ENCODE measurements at places on chromosomes 11 and 22. TPM values are rescaled to one million over a fixed set of nuclear protein-coding genes. Genes with fewer than 3 reads are reported as not detected.

Gene LMO1
- total RNA-seq, result not detected

Gene MFNG
- 0.07 TPM for total RNA-seq

Gene F2
- not detected for total RNA-seq

DNA sequence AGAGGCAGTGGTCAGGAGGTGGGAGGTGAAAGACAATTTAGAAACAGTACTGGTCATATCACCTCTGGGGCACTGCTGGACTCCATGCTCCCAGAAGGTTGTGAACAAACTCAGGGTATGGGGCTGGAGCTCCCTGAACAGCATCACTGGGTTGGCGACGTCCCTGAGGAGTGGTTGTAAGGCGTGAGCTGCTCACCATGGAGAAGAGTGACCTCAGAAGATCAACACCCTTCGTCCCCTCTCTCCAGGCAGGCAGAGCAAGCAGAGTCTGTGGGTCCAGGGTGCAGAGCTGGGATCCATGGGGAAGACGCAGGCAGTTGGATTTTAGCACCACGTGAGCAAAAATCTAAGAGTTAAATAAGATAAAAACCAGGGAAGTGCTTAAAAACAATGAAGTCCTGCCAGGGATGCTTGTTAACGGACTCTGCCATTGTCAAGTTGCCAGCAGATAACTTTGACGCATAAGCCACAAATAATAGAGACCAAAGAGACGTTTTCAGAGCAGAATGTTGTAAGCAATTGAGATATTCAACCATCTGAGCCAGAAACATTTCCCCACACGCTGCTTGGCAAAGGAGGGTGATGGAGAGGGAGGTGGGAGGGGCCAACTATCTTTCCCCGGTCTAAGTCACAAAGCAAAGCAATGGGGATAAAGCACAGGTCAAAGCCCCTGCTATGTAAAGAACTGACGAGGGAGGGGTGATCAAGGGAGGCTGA is 13.6 kb downstream of the PNPLA5 start:
- no peak for DNase-seq

DNA sequence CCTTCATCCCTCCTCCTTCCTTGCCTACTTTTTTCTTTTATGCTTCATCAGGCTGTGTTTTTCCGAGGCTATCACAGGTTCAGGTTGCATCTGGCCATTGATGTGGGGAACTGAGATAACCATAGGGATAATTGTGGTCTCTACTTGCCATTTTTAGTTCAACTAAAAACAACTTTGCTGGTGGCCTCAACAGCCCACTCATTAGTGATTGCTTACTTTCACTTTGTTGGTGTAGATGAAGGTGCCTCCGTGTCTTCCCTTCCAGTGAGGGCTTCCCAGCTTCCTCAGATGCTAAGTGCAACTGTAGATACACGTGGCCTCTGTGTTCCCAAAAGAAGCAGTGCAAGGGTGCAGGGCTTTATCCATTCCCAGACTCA is 35.0 kb downstream of the KCNJ1 start:
- no peak for DNase-seq

DNA sequence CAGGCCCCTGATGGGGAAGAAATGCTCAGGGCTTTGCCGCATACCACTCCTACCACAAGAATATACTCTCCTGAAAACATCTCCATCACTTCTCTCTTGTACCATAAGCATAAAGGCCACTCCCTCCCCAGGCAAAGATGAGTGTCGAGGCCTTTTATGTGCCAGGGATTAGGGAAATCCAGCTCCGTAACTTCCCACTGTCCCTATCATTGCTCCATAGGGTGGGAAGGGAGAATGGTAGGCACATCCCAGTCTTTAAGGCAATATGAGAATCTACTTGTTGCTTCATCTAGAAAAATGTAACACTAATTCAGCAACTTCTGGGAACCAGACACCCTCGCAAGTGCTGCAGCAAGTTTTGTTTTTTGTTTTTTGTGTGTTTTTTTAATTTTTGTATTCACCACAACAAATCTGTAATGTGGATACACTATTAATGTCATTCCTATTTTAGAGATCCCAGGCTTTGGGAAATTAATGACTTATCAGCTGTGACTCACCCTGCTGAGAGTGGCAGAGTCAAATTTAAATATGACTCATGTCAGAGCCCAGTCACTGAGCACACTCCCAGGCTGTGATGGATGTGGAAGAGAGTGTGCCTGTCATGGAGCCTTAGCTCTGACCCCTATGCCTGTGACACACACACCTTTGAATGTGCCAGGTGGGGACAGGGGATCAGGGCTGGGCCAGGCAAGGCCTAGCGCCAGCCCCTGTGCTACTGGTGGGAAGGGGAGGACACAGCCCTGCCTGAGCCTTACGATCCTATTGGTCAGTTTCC is 23.4 kb downstream of the PANX1 start:
- DNase-seq, result peak; percentile 92

- DNase-seq, result peak; percentile 71
These were observed 236.1 kb downstream of the TTC28 start for GRCh38 chr22:28443526-28443876.

GRCh38 chr11:36417154-36417553 is 92.9 kb downstream of the TRAF6 start:
- DNase-seq, result no peak

DNA sequence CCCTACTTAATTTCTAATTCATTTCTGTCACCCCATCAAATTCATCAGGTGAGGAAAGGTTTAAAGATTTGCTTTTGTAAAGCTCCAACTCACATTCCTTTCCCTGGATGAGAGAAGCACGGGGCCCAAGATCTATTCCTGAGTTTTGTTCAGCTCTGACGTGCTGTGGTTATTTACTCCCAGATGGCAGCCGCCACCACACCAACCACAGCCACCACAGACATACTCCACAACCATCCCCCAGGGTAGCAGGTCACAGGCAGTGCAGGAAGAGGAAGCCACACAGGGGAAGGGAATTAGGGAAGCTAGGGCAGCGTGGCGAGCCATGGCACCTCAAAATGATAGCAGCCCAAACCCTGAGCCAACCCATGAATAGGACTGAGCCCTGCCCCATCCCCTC is 63.5 kb upstream of the CSNK2A3 start:
- peak; percentile 88 for DNase-seq

DNA sequence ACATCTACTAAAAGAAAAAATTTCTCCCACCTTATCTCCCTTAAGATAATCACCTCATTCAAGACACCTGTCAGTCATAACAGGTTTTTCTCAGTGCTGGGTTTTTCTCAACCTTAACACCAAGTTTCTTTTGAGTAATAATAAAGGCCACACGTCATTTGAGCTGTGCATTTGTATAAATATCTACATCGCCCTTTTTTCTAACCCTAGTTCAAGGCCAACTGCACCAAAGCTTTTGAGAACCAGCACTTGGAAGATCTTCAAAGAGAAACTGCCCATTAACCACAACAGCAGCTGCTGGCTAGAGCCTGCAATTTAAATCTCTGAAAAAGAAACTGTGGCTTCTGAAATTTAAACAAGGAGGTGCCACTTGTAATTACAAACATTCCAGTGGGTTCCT is 6.9 kb downstream of the CADM1 start:
- peak; percentile 61 for DNase-seq

GRCh38 chr11:100831929-100832494 is 144.9 kb downstream of the ARHGAP42 start:
- no peak for DNase-seq

- DNase-seq, result peak; percentile 41
These were observed 1257.8 kb upstream of the TENM4 start for GRCh38 chr11:80698637-80699036.
